ENCODE measurements at places on chromosomes 3 and 15. TPM values are rescaled to one million over a fixed set of nuclear protein-coding genes. Genes with fewer than 3 reads are reported as not detected.

The ATP2B2 gene
- total RNA-seq, result 0.72 TPM

The PIK3CA gene
- total RNA-seq, result 19.0 TPM

The GALNT15 gene
- total RNA-seq, result not detected

The KLF13 gene
- total RNA-seq, result 60.3 TPM

The SLC28A1 gene
- total RNA-seq, result not detected

The TNIK gene
- total RNA-seq, result 6.7 TPM

The WDR5B gene
- total RNA-seq, result 9.4 TPM

The ST3GAL6 gene
- total RNA-seq, result 8.6 TPM

The MB21D2 gene
- total RNA-seq, result 8.8 TPM

The PLSCR2 gene
- total RNA-seq, result not detected

The B3GALNT1 gene
- total RNA-seq, result 11.6 TPM

The PLA2G4B gene
- 0.39 TPM for total RNA-seq

The SLC2A2 gene
- not detected for total RNA-seq

The ENTPD3 gene
- total RNA-seq, result not detected

The KCNMB3 gene
- total RNA-seq, result 0.88 TPM

The PXYLP1 gene
- total RNA-seq, result 18.7 TPM

The CSPG5 gene
- 0.48 TPM for total RNA-seq

The SIDT1 gene
- total RNA-seq, result under 0.01 TPM

The INSYN1 gene
- total RNA-seq, result not detected

The RPP14 gene
- 18.2 TPM for total RNA-seq
